Brain microvascular endothelial cell (primary cell): ENCODE measurements at places on chromosomes 2 and 18.

GRCh38 chr2:109062859-109063700 is 65.9 kb upstream of the SH3RF3 start:
- no peak for DNase-seq

GRCh38 chr18:24443870-24444269 is 16.6 kb upstream of the HRH4 start:
- no peak for DNase-seq

- no peak for DNase-seq
Measured at GRCh38 chr2:216911008-216911407, 51.1 kb upstream of the TNP1 start.

DNA sequence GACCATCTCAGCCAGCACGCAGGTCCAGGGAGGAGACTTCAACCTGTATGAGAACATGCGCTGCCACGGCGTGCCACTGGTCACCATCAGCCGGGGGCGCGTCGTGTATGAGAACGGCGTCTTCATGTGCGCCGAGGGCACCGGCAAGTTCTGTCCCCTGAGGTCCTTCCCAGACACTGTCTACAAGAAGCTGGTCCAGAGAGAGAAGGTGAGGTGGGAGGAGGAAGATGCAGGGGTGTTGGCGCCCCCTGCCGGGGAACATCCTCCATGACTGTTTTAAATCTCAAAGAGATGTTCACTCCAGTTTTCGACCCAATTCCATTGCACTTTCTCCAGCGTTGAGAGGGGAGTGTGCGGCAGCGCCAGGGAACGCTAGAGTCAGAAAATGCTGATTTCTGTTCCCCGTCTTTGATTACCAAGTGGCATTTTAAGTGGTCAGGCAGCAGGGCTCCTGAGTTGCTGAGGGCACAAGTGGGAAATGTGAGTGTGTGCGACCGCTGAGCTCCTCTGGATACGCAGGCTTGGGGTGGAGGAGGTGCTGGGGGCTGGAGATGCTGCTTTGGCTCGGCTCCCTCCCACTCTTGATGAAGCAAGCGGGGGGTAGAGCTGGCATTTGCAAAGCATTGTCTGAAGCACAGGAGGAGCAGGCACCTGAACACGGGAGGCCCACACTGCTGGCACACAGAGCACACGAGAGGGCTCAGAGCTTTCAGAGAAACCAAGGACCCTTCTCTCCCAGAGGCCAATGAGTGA is 27.7 kb upstream of the MAPRE3 start:
- DNase-seq = peak; percentile 53

- DNase-seq = no peak
Measured at GRCh38 chr2:225456619-225457260, 57.2 kb downstream of the NYAP2 start.

- DNase-seq = no peak
Measured at GRCh38 chr18:59905686-59906091, 5.9 kb downstream of the PMAIP1 start.

DNA sequence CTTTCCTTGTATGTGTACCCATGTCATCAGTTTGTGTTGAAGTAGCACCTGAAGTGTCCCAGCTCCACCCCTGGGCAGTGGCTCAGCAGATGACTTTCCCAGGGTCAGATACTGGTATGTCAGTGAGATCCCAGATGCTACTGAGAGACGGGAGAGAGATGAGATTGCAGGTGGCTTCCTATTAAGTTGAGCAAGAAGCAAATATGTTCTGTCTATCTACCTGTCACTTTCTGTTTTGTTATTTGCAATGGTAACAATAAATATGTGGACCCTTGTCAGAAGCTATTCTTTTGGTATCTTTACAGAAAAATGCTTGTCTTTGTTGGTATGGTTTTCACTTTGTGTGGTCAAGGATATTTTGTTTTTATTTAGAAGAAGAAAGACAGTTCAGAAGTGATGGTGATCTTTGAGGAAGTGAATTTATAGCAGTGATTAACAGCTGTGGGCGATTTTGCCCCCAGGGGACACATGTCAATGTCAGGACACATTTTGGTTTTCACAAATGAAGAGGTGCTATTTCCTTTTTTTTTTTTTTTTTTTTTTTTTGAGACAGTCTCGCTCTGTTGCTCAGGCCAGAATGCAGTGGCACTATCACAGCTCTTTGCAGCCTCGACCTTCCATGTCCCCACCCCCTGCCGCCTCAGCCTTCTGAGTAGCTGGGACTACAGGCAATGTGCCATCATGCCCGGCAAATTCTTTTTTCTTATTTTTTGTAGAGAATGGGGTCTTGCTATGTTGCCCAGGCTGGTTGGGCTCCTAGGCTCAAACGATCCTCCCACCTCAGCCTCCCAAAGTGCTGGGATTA is 21.4 kb downstream of the MGAT5 start:
- no peak for DNase-seq

DNA sequence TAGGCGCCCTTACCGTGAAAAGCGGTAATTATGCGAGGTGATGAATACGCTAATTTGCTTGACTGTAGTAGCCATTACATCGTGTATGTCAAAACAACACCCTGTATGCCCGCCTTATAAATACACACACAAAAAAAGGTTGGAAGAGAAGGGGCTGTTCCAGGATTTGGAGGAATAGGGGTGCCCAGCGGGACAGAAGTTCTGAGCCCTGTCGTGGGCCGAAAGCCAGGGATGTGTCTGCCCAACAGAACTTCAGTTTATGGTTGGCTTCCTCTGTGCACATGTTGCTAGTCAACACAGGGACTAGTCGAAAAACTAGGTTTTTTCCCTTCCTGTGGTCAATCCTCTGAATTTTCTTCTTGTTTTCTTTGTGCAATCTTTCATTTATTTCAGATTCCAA is 182.5 kb downstream of the ACKR3 start:
- DNase-seq = no peak

DNA sequence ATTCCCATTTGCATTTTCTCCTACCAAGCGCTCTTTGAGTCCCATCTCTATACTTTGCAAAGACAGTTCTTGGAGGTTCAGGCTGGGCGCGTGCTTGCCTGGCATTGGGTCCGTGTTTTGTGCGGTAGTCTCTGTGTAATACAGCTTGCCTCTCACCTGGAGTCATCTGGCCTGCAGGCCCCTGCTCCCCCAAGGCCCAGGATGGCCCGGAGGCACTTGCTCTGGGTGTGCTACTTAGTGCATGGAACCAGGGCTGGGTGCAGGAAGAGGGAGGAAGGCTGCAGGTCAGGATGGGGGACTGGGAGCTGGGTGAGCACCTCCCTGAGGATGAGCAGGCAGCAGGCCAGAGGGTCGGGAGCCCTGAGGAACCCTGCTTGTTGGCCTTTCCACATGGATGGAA is 220.9 kb downstream of the LDLRAD4 start:
- DNase-seq = no peak
